ENCODE measurements at places on chromosomes 11 and 22.

DNA sequence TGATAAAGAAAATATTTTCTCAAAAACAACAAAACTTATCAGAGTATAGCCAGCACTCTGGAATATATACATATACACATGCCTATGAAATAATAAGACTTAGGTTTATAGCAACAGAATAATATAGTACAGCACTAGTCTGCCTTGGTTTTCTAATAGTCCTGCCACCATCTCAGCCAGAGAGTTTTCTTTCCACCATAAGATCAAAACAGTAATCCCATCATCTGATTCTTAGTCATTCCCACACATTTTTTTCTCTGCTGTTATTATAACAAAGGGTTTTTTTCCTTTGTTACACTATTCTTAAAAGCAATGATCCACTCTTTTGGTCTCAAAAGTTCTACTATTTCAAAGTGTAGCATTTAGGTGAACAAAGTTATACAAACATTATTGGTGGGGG is 15.1 kb downstream of the MTMR2 start:
- no peak for DNase-seq

DNA sequence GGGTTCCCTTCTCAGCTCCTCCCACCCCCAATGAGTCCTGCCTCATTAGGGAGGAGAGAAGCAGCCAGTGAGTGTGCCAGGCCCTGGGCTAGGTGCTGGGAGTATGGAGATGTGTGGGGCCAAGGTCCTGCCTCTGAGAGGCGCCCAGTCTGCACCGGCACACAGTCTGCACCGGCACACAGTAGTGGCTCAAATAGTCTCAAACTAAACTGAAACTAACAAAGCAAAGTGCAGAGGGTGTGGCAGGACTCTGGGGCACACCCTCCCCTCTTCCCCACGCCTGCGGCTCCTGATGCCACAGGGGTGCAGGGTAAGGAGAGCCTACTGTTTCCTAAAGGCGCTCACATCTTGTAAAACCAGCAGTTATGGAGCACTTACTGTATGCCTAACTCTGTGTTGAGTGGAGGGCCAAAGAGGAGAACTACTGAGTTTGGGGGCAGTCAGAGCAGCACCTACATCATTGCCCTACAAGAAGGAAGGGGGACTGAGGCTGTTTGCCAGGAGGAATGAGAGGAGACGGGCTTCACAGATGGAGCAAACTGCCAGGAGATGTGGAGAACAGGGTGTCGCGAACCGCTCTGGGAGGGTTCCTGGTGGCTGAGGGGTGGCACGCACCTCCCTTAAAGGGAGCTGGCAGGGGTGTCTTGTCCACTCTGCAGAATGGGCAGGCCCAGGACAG is 939 bp upstream of the SH3BP1 start:
- no peak for DNase-seq

DNA sequence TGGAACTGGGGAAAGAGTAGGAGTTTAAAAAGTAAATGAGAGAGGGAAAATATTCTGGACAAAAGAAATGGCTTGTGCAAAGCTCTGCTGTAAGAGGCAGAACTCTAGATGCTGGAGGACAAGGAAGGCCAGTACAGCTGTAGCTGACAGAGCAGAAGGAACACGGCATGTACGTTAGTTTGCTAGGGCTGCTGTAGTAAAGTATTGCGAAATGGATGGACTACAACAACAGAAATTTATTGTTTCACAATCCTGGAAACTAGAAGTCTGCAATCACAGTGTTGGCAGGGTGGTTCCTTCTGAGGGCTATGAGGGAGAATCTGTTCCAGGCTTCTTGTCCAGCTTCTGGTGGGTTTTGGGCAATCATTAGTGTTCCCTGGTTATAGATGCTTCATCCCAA is 454.4 kb downstream of the NTM start:
- no peak for DNase-seq

DNA sequence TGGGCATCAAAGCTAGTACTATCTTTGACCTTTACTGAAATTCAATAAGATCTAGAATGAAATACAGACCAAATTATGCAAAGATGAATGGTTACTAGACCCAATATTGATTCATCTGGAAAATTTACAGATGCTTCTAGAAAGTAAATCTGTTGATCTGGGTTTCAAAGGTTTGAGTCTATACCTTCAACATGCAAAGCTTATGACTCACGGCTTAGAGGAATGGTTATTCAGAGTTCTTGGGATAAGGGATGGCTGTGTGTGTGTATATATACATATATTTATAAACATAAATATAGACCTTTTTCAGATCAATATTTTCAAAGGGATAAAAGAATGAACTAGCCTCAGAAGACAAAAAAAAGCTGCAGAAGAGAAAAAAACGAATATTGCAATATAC is 1.3 kb downstream of the SPTY2D1 start:
- no peak for DNase-seq

DNA sequence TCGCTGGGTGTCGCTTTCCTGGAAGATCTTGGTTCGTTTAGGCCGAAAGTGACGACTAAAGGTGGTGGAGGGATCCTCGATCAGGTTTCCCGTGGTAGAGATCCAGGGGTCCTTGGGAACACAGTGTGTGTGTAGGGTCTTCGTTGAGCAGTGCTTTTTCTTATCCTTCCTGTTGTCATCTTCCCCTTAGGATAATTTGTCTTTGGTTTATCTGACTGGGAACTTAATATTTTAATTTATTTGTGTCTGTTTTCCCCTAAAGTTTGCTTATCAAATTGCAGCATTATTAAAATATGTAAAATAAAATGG is 403 bp downstream of the RBM7 start:
- DNase-seq = no peak

DNA sequence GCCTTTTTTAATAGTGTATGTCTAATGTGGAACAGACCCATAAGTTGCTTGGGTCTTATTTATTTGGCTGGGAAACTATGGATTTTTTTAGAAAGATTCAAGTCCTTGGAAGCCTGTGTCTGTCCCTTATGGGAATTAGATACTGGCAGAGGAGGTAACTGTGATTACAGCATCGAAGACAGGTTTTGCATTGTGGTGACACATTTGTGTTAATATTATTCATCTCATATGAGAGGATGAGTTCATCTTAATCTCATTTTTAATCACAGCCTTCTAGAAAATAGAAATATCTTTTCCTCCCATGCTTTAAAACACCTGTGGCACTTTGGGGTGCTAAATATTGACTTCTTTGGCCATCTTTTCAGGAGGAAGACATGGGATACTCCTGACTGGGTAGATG is 9.2 kb downstream of the TAB1 start:
- DNase-seq = no peak

DNA sequence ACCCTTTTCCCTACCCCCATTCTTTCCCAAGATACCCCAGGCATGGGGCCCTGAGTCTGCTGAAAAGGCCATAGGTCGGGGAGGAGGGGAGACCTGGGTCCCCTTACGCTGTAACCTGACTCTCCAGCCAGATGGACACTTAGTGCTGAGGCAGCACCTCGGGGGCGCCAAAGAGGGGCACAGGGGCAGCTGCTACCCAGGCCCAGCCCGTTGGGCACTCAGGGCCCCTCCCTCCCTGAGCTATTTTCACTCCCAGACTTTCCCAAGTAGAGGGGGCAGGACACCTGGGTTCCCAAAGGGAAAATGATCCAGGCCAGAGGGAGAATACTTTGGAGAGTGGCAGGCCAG is 933 bp downstream of the ACTN3 start:
- no peak for DNase-seq

GRCh38 chr11:95451261-95451660 is 220.3 kb upstream of the SESN3 start:
- no peak for DNase-seq

DNA sequence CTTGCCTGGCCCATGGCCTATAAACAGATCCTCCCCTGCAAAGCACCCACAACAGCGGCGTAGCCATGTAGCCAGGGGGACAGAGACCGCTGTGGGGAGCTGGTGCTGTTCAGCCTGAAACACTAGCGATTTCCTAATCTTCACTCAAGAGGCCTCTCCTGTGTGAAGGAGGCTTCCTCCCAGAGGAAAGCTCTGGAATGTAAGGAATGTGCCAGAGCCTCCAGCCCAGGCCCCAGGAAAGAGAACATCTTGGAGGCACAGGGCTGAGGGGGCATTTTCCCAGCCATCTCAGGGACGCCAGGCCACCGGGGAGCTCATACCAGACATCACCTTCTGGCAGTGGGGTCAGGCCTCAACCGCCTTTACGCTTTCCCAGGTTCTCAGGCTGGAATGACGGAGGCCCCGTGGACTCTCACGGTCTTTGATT is 24.0 kb downstream of the MIAT start:
- no peak for DNase-seq

DNA sequence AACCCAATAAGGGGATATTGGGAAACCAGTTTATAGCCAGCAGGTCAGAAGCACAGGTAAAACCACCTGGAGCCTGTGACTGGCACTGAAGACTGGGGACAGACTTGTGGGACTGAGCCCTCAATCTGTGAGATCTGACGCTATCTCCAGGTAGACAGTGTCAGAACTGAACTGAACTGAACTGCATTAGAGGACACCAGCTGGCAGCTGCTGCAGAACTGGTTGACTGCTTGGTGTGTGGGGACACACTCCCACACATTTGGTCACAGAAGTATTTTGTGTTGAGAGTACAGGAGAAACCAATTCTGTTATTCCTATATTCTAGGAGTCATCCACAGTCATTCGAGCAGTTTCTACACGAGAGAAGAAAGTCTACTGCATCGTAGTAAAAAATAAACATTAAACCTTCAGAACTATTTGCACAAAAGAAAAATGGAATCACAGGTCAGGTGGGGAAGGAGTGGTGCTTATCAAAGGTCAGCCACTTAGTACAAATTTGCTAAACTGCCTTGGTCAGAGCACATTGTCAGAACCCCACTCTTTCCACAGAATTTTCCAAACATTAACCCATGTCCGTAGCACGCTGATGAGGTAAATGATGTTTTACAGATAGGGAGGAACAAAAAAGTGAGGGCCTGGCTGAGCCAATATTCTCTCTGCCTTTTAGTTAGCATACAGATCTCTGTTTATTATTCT is 77.2 kb downstream of the SIK3 start:
- no peak for DNase-seq

DNA sequence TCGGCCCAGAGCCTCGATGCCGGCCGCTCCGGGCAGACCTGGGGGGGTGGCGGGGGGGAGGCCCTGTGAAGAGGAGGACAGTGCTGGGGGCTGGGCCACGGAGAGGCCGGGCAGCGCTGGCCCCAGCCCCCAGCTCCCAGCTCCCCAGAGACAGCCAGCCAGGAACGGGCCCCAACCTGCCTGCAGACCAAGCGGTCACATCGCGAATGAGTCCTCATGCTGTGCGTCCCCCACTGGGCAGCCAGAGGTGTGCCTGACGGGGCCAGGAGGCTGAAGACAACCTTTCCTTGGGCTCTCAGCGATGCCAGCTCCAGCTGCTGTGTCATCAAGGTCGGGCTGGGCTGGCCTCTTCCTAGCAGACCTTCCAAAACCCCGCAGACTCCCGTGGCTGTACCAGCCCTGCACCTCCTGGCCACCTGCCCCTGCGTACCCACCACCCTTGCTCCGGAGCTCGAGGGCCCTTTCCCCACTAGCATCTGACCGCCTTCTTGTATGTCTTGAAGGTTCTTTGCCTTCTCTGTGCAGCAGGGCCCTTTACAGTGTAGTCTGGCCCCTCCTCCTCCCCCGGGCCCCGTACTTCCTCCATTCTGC is 88.4 kb downstream of the CDKN1C start:
- DNase-seq = no peak

GRCh38 chr11:102360681-102361080 is 13.7 kb downstream of the BIRC2 start:
- DNase-seq = no peak

DNA sequence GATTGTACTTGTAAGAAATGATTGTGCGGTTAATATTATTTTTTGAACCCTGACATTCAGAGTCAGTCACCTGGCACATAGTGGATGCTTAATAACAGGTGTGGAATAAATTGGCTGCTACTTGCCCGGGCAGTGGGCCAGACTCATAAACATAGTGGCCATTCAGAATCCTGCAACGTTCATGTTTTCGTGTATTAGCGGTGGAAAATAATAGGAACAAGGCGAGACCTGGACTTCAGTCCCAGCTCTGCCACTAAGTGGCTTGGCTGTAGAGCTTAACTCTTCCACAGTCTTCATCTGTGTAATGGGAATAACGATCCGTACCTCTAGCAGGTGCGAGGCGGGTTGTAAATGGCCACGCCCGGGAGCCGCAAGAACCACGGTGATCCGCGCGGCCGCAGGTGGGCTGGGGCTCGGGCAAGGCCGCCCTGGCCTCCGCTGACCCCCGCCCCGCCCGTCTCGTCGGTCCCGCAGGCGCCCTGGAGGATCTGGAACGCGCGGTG is 761 bp upstream of the TMEM25 start:
- no peak for DNase-seq

DNA sequence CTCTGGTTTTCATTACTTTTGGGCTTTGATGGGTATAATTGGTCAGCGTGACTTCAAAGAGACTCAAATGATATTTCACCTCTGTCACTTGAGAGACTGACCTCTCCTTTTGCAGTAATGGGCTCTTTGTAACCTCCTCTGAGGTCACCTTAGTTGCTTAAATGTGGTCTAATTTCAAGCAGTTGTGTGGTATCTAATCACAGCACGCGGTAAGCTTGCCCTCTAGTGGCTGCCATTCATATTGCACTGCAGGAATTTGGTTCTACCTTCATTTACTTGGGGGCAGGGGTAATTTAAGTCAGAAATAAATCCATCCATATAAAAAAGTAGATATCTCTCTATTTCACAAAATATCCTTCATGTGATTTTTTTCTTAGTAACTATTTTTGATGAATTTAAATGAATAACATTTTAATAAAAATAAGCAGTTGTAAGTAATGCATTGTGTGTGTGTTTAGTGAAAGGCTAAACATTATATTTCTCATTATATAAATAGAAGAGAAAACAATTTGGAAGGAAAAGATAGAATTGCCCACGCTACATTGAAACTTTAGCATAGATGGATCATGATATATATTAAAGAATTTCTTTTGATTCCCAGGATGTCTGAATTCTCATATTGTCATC is 55.0 kb upstream of the ANO3 start:
- no peak for DNase-seq
